Amniotic stem cell (primary cell): ENCODE measurements at places on chromosomes 3 and 15.

- no peak for DNase-seq
These were observed 31.6 kb downstream of the TIPARP start for GRCh38 chr3:156705761-156706616.

DNA sequence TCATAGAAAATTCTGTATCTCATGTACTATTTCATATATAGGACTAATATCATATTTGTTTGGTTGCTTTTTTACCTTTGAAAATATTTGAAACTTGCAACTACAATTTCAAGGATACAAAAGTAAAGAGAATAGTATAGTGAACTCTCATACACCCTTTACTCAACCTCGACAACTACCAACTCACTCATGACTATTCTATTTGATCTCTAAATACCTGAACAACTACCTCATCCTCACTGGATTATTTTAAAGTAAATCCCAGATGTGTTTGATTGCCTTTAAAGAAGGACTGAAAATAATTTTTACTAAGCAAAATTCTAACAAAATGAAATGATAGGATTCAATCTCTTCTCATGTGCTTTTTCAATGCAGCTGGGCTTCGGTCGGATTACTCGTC, 12.1 kb downstream of the TMPRSS7 start:
- DNase-seq, result no peak

DNA sequence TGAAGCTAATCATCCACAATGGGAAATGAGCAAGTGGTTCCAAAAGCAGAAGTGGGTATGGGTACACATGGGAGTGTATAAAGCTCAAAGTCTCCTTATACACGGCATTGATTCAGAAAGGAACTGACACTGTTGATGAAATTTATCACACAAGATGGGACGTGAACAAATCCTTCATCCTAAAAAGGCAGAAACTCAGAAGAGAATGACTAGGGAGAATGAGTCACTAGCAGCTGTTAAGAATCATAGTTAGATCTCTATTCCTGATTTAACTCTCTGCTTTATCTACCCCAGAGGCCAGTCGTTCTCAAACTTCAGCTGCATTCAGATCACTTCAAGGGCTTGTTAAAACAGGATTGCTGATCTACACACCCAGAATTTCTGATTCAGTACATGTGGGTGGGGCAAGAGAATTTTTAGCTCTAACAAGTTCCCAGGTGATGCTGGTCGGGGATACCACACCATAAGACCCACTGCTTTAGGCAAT, 97.7 kb upstream of the PHLDB2 start:
- DNase-seq, result peak; percentile 59

- no peak for DNase-seq
These were observed 48.2 kb upstream of the CSPG4 start for GRCh38 chr15:75760704-75761435.

GRCh38 chr15:58628206-58628947, 121.1 kb downstream of the ADAM10 start:
- DNase-seq, result no peak

DNA sequence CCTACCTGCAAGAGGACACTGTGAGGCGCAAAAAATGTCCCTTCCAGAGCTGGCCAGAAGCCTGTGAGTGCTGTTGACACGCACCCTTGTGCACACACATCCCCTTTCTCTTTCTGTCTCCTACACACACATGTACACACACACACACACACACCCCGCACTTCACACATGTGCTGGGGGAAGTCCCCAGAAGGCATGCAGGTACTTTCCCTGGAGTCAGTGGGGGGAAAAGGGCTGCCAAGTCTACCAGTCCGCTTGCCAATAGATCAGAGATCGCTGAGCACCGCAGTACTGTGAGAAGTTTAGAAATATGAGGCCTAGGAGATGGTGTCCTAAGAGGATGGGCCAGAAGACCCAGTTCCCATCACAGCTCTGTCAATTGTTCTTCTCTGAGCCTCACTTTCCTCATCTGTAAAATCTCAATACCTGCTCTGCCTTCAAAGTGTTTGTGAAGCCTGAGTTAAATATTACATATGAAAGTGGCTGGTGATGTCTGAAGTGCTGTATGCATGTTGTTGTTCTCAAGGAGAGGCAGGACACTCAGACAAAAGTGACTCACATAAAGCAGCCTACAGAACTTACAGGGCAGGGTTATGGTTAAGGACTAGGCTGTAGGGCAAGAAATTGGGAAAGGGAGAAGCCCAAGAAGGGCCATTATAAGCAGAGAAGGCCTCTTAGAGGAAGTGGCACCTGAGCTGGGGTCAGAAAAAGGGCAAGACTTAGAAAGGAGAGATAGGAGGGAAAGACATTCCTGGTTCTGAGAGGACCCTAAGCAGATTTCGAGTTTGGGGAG, 6.8 kb downstream of the IL17RE start:
- no peak for DNase-seq

- DNase-seq, result no peak
These were observed 32.1 kb downstream of the DTWD1 start for GRCh38 chr15:49652922-49653321.

GRCh38 chr3:127274200-127274760, 13.6 kb downstream of the PRR20G start:
- DNase-seq, result no peak

DNA sequence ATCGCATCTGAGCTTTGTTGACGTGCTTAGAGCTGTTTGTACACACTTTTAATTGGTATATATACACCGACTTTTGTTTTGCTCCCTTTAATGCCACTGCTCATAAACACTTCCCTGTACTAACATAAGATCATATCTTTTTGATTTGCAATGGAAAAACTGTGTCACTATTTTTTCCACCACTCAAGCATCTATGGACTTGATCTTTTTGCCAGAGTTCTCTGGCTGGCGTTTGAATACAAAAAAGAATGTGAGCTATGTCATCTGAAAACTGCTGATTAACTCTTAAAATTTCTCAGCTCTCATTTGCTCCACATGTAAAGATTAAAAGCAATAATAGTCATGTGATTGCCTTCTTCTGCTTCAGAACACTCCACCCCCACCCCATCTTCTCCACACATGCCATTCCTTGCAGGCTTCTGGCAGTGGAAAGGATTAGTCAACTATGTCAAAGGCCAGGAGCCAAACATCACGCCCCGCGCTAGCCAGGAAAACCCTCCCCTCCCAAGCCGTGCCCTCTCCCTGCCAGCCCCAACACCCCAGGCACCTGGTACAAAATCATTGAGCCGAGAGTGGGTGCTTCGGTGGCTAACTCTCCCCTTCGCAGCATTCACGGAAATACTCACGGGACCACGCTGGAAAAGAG, 123.4 kb upstream of the MEF2A start:
- DNase-seq, result peak; percentile 82
